ENCODE measurements at places on chromosomes 7 and 10.

DNA sequence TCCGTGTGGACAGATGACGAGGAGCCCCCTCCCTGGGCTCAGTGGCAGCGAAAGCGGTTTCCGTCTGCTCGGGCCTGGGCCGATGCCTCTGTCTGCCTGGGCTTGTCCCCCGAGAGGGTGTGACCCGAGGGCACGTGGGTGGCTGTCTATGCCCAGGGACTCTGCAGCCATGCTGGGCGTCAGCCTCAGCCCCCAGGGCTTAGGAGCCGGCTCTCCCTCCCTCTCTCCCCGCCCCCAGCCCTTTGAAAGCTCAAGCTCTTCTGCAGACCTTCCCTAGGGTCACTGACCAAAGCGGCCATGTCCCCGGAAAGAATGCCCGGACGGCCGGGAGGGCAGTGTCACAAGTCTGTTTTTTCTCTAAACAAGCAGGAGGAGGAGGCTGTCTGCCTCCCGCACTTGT lies 7.1 kb downstream of the MICALL2 start:
- no peak for DNase-seq

GRCh38 chr7:28565980-28566379 lies 153.7 kb downstream of the CREB5 start:
- DNase-seq = no peak

GRCh38 chr10:61554925-61555324 lies 101.7 kb upstream of the TMEM26 start:
- no peak for DNase-seq

GRCh38 chr10:99775850-99776249 lies 6.6 kb upstream of the ABCC2 start:
- DNase-seq = no peak

- DNase-seq = no peak
These were observed 46.6 kb downstream of the TMEM130 start for GRCh38 chr7:98823226-98823625.

DNA sequence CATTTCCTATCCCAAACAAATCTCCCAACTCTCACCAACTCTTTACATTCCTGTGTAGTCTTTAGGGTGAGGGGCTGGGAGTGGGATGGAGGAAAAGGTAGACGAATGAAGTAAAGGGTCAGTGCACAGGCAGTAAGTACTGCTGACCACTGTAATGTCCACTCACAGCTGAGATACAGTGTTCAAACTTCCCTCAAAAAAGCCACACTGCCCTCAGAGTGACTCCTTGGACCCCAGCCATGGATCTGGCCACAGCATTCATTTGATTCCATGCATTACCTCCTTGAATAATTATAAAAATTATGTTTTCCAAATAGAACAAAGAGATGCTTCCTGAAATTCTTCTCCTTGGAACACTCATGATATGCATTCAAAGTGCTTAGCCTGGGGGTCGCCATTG lies 19.8 kb upstream of the HIPK2 start:
- DNase-seq = no peak

DNA sequence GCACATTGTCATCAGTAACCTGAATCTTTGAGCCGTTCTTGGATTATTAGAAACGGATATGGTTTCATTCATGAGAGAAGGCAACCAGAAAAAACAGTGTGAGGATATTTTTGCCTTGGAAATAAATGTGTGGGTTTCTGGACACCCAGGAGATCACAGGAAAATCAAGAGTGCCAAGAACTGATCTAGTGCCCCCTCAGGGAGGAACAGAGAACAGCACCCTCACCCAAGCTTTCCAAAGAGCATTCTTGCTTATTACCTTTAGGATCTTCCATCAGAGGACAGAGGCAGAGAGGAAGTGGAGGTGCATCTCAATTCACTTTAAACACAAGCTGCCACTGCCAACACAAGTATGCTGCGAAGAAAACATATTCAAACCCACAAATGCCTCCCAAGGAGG lies 851.5 kb upstream of the COBL start:
- no peak for DNase-seq

GRCh38 chr10:90913774-90914420 lies 7.0 kb downstream of the ANKRD1 start:
- DNase-seq = no peak

DNA sequence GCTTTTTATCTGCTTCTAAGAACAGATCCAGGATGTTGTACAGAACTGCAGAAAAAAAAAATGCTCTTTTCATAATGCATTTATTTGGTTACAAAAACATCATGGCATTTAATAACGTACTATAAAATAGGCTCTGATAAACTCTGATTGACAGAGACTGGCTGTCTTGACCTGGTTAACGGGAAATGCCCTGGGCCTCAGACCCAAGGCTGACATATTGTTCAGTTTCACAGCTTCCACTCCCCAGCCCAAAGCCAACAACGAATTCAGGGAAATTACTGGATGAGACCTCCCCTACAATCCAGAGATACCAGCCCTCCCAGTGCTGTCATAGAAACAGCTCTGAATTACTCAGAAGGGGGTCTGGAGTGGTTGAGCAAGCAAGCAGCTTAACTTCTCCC lies 260.1 kb downstream of the CREB5 start:
- no peak for DNase-seq

GRCh38 chr7:135508883-135509588 lies 866 bp downstream of the CNOT4 start:
- DNase-seq = no peak

DNA sequence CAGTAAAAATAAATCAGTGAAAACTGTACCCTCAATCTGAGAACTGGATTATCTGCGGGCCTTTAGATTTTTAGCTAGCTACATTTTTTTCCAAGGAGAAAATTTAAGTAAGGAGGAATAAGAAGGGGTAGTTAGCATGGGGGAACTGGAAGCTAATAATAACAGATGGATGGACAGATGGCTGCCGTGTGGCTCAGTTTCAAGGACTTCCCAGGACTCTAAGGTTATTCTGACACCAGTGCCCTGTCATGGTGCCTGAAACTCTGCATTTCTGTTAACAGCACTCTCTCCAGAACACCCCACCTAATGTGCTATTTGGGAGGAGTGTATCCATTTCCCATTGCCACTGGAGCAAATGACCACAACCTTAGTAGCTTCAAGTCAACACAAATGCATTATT lies 75.7 kb upstream of the PDE1C start:
- peak; percentile 49 for DNase-seq

- DNase-seq = no peak
These were observed 64.1 kb upstream of the DIP2C start for GRCh38 chr10:753530-753929.

DNA sequence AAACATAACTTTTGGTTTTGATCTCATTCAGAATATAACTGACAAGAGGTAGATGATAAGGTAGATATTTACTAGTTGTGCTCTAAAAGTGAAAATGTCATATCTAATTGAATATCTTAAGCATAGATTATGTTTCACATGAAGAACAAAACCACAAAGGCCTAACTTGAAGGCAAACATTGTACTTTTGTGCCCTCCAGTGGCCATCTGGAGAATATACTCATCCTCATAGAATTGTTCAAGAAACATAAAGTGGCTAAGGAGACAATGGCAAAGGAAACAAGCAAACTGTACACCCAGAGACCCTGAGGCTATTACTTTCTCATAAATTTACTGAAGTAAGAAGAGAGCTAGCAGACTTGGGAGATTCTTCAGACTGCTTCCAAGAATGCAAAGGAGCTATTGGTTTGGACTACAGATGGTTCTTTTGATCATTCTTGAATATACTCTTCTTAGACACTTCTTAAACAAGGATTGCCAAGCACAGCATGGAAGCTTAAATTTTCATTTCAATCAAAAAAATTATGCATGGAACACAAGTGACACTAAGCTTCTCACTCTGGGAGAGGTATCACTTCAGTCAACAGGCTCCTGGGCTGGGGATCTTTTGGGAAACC lies 98.2 kb upstream of the DKK1 start:
- DNase-seq = peak; percentile 5

DNA sequence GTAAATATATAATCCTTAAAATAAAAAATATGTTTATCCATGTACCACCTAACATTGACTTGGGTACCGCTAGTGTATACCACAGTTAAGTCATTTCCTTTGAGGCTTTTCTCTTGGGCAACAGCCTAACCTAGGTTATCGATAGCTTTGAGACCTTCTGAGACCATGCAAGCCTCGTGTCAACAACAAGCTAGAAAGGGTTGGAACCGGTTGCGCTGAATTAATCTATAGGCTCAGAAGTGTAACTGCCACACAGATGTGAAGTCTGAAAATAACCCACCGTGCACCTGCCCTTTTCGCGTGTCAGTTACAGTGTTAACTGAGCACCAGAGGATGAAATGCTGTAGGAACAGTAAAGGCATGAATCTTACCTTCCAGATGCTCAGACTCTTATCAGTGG lies 59.8 kb downstream of the ARID5B start:
- DNase-seq = no peak

DNA sequence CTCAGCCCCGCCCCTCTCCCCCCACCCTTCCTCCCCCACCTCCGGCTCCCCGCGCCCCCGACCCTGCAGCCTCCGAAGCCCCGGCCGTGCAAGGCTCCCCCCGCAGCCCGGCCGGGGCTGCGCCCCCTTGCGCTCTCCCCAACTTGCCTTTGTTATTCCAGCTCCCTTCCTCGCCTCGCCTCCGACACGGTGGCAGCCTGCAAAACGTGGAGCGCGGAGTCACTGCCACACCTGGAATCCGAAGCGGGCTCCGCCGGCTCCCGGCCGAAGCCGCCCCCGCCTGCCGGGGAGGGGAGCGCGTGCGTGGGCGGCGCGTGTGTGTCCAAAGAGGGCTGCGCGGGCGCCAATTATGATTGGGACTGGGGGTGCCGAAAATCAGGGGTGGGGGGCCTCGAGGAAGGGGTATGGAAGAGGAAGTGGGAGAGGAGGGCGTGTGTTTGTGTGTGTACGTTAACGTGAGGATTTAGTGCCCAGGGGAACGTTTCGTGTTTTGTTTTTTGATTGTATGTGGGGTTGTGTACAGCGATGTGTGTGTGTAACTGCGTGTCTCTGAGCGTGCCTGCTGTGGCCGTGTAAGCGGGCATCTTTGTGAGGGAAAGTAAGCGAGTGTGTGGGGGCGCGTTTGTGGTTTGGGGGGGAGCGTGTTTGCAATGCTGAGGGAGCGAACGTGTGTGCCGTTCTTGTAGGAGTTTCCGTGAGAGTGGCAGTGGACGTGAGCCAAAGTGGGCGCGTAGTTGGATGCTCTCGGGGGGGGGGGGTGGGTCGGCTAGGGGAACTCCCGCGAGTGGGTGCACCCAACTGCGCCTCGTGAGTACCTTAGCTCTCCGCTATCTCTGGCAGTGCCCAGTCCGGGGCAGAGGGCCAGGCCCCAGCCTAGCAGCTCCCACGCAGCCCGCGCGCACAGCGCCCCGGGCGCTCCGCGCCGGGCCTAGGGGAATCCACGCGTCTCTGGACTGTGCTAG lies 1.2 kb upstream of the ZMIZ1 start:
- peak; percentile 50 for DNase-seq

DNA sequence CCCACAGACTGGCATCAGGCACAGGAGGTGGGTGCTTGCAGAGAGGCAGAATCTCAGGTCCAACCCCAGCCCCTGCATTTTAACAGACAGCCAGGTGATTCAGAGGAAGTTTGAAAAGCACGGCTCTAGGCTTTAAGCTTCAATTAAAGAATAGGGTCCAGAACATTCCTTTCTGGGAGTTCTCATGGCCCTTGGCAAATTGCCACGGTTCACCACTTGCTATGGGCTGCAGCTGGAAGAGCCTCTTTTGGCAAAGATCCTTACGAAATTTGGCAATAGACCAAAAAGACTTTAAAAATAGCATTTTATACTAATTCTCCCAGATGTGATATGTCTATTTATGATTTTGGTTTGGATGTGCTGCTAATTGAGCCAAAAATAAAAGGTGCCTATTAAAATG lies 148.1 kb downstream of the ITGA8 start:
- no peak for DNase-seq

GRCh38 chr7:40983111-40983510 lies 719.8 kb downstream of the INHBA start:
- DNase-seq = no peak

DNA sequence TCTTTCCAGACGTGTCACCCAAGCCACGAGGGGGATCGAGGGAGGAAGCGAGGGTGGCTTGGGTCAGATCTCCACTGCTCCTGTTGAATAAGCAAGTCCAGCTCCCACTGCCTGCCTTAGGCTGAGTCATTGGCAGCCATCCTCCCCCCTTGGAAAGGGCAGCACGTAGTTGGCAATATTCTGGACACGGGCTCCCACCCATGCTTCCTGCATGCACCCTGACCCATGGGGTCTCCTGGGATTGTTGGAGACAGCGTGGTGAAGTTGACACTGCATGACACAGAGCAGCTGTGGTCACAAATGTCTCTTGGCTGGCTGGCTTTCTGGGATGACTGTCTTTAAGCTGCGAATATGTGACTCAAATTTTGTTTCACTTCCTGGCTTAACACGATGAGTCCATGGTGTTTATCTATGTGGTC lies 11.2 kb downstream of the BTBD16 start:
- DNase-seq = no peak

DNA sequence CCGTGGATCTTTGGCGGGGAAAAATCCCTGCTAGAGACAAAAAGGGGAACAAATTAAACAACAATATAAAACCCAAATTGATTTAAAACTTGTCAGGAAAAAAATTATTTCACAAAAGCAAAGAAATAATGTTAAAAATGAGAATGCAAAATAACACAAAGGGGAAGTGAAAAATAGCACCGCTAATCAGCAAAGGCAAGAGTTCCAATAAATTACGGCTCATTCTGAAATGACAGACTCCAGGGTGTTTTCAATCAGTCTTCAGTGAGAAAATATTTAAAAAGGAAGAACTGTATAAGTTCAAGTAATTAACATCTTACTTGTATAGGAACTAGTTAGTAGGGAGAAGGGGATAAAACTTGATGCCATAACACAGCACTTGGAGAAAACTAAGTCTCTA lies 336.8 kb downstream of the LRRTM3 start:
- DNase-seq = no peak

DNA sequence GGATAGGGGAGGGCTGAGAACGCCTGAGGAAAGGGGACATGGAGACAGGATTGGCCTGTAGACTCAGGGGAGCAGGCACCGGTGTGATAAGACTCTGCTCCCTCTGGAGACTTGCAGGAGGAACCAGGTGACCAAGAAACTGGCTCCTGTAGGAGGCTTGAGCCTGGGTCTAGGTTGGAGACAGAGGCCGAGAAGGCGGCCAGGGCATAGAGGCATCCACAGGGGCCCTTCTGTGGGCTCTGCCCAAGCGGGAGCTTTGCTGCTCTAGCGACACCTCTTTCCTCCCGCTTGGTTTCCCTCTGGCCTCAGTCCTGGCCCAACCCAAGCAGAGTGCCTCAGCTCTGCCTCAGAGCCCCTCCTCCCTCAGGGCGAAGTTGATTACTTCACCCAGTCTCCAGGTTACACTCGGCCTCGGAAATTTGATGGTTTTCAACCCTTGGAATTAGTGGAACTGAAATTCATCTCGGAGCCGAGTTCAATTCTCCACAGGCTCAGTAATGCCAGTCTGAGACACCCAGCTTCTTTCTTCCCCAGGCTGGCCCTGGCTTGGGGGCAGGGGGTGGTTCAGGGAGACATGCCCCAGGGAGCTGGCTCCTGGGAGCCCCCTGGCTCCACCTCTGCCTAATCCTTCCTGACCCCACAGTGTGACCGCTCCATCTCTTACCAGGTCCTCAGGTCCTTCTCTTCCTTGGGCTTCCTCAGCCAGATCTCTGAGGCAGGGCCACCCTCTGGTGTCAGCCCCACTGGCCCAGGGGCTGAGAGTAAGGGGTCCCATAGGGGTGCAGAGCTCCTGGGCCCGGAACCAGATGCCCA lies 60.4 kb downstream of the PAX2 start:
- no peak for DNase-seq

- no peak for DNase-seq
These were observed 134.8 kb downstream of the PDE1C start for GRCh38 chr7:31935124-31936054.
